ENCODE measurements at places on chromosomes 4 and X.

- no peak for DNase-seq
These were observed 42.3 kb upstream of the ANK2 start for GRCh38 chr4:113007151-113007550.

DNA sequence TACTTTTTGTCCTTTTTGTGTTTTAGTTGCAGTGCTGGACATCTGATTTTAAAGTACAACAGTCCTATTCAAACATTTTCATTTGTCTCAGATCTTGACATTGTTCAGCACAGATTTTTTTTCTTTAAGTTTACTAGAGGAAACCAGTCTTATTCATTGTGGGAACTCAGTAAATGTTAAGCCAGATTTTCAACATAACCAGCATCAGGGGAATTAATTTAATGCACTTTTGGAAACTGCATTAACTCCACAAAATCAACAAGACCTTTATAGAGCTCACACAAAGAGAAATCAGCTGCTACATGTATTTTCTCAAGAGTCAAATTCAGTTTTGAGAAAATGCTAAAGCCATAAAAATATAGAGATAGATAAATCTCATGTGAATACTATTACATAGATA, 9.9 kb downstream of the CPE start:
- DNase-seq = no peak

DNA sequence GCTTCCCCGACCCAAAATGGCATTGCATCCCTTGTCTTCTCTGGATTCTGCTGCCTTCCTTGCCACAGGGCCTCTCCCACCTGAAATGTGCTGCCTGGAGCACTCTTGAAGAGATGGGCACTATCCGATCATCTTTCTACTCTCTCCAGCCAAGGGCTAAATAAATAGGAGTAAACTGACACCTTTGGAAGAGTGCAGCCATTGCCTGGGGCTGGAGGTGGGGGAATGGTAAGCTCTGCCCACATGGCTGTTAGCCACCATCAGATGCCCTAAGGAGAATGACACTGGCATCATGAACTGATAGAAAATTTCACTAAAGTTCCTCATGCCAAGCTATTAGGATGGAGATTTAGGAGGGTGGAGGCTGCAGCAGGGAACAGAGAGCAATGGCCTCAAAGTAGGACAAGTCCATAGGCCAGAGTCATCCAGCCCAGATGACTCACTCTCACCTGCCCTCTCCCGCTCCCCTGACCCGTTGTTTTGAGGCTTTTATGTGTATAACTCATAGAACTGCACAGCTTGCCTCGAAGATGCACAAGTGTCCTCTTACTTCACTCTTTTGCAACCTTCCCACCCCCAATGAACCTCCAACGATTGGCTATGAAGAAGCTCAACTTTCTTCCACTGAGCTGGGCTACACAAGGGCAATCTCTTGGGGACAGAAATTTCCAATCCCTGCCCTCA, 822 bp upstream of the PFKFB1 start:
- no peak for DNase-seq

DNA sequence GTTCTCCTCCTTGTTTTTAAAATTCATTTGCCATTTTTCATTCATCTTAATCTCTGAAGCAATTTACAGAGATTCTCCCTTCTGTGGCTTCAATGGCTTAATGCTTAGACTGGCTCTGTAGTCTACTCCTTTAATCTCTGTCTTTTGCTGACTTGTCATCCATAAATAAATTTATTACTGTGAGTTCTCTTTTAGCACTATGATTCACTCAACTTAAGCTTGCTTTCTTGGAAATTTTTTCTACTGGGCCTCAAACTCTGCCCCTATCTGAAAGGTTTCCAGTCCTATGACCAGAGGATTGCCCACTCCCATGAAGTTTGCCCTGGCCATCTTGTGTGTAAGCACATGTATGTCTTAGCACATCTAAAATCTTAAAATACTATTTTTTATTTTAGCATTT, 251.1 kb downstream of the DCLK2 start:
- no peak for DNase-seq

DNA sequence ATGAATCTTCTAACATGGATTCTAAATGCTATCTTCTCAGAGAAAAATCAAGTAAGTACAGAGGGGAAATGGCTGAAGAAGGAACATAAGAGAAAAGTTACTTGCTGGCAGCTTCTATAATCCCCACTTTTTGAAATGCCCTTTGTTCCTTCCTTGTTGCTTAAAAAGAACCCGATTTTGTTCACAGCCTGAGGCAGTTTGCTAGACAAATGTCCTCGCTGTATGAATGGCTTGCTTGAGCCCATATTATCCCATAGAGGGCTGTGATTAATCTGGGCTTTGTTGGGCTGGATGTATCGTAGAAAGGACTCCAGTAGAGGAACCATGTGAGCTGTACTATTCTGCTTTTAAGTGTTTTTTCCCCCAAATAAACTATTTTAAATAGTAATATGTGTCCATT, 134.3 kb upstream of the FGF13 start:
- DNase-seq = no peak

GRCh38 chrX:130974323-130974722, 71.3 kb upstream of the ENOX2 start:
- peak; percentile 8 for DNase-seq

DNA sequence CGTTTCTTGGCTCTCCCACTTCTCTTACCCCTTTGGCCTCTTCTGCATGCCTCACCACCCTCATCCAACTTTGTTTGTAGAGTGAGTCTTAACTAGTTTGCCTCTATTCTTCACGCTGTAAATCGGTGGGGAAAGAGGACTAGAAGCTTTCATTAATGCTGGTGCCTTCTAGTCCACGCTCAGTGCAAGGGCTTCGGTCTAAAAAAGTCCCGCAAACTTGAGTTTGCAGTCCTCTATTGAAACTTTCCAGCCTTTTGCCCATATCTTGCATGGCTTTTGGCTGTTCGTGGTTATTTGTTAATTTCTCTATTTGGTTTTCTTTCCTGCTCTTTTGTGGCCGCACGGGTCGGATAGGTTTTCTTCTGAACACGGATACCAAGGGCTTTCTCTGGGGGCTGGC, 868 bp downstream of the DACH2 start:
- no peak for DNase-seq

DNA sequence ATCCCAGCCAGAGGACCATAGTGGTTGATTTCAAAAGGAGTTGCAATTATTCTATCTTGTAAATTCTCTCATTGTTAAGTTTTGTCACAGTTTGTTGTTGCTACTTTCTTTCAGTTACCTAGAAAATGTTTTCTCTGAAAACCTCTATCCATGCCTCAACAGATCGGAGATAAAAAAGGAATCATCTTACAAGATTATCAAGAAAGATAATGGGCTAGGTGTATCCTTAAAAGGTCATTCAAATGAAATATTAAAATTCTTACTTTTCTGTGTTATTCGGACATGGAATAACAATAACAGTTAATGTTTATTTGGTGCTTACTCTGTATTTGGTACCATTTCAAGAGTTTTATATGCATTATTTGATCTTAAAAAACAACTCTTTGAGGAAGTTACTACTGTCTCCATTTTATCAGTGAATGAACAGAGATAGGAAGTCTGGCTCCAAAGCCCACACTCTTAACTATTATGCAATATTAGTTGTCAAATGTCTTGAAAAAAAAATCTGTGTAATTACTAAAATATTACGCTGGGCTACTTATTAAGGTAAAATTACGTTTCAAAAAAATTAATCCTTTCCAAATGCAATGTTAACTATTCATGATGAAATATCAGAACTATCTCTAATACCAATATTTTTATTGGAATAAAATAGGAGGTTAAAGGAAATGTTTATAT, 97.5 kb downstream of the SNCA start:
- no peak for DNase-seq

DNA sequence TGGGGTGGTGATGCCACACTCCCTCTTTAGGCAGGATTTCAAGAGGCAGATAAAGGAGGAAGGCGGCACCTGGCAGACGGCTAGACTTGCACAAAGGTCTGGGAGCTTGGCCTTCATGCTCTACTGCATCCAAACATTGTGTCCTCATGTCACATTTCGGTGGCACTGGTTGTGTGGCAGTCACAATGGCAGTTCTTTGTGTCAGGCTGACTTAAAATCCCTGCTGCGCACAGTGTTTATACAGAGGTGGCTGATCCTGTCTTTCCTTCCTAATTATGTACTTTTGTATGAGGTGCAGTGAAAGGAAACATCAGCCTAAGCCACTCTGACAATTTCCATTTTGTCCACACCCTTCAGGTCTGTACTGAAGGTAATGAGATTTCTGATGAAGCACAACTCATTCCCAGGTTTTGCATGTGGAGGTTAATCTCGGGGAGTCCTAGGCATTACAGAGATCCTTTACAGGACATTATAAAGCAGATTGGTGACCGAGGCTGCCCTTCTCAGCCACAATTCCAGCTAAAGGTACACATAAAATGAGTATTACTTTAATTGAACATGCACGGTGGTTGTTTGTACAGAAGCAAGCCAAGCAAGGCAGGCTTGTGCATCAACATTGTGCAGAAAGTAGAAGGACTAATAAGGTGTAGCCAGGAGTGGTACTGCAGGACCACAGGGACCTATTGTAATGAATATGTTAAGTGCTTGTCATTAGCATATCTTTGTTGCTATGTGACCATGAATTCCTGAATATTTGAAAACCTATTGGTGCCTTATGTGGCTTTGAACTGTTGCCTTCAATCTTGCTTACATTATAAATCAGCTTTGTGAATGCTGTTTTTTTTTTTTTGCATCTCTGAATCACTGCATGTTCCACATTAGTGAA, 147.6 kb downstream of the STK32B start:
- DNase-seq = no peak

GRCh38 chr4:38184404-38184803, 224.2 kb downstream of the PTTG2 start:
- no peak for DNase-seq

DNA sequence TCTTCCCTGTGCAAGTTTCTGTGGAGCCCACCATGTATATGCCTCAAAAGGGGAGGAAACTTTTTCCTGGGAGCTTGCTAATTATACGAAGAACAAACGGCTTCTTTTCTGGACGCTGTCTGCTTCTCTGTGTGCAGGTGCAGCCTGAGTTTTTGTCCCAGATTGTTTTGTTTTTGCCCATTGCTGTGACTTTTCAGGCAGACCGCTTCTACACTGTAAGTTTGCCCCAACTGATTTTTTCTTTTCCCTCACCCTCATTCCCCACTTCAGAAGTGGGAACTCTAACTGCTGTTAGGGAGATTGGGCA, 51.9 kb downstream of the HMGB2 start:
- DNase-seq = no peak

- peak; percentile 19 for DNase-seq
These were observed 256.4 kb upstream of the GRID2 start for GRCh38 chr4:92047209-92047875.

DNA sequence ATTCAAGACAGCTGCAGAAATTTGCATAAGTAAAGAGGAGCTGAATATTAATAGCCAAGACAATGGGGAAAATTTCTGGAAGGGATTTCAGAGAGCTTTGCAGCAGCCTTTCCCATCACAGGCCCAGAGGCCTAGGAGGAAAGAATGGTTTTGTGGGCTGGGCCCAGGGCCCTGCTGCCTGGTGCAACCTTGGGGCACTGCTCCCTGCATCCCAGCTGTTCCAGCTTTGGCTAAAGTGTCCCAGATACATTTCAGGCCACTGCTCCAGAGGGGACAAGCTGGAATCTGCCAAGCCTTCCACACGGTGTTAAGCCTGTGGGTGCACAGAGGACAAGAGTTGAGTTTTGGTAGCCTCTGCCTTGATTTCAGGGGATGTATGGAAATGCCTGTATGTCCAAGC, 185.6 kb upstream of the SFRP2 start:
- DNase-seq = no peak

DNA sequence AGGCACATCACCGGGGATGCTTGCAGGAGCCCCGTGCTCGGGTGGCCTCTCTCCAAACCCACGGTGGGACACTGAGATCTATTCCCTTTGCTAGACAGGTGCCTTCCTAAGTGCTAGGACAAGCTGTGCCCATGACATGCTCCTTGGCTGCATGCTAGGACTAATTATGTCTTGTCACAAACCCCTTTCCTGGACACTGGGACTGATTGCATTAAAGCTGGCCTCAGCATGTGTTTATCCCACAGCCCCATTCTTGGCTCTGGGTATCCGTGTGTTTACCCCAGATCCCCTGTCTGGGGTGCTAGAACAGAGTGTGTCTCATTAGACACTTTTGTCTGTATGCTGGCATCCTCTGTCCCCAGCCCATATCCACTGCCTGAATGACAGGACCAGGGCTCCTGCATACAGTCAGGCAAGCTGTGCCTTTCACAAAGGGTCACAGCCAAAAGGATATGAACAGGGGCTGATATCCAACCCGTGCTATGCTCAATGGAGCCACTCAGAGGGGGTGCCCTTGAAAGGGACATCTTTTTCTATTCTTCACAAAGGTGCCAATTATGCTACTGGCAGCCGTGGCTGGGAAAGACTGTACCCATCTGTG, 9.2 kb upstream of the IQSEC2 start:
- DNase-seq = no peak

DNA sequence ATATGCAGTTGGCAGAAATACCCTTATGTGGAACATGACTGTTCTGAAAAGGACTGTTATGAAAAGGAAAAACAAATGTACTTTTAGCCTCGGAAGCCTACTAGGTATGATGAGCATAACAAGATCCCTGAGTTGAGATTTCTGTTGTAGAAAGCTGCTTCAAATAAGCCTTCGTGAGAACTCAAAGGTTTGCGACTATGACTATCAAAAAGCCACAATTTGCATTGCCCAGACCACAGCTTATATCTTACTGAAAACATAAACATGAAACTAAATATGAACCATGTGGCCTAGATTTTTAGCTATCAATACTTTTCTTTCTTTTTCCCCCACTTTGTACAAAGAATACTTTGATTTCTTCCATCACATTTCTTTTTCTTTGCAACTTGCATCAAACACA, 398.2 kb upstream of the LCORL start:
- DNase-seq = no peak
